ENCODE measurements at places on chromosomes 4 and X. TPM values are rescaled to one million over a fixed set of nuclear protein-coding genes. Genes with fewer than 3 reads are reported as not detected.

The CT45A2 gene
- not detected for polyA plus RNA-seq

The ATG4A gene
- polyA plus RNA-seq: 17.1 TPM

The UGT2A1 gene
- 2.4 TPM for polyA plus RNA-seq

The FGFR3 gene
- polyA plus RNA-seq: 28.5 TPM

The TRPC5OS gene
- 0.13 TPM for polyA plus RNA-seq

The FGFBP1 gene
- 1.2 TPM for polyA plus RNA-seq

The WAS gene
- polyA plus RNA-seq: 2.2 TPM

The DKK2 gene
- 0.19 TPM for polyA plus RNA-seq

The DMRTC1B gene
- 3.9 TPM for polyA plus RNA-seq

The CD38 gene
- polyA plus RNA-seq: 0.15 TPM

The ATP1B4 gene
- polyA plus RNA-seq: not detected

The DBET gene
- not detected for polyA plus RNA-seq

The RAB33A gene
- not detected for polyA plus RNA-seq

The BMP3 gene
- not detected for polyA plus RNA-seq

The ANOS1 gene
- polyA plus RNA-seq: 0.69 TPM

The UGT2B10 gene
- polyA plus RNA-seq: not detected

The CSAG2 gene
- not detected for polyA plus RNA-seq

The CENPVL2 gene
- polyA plus RNA-seq: not detected

The ITIH6 gene
- polyA plus RNA-seq: not detected

The PDGFRA gene
- 12.3 TPM for polyA plus RNA-seq

The ARSJ gene
- 3.6 TPM for polyA plus RNA-seq

The GAGE2A gene
- not detected for polyA plus RNA-seq

The RTL5 gene
- 5.7 TPM for polyA plus RNA-seq
